ENCODE measurements at places on chromosomes 6 and 20. TPM values are rescaled to one million over a fixed set of nuclear protein-coding genes. Genes with fewer than 3 reads are reported as not detected.

- no peak within 1 kb of the TSS for H3K4me3 ChIP-seq
- peaks cover 2% of the 10 kb centered on the region for H3K4me1 ChIP-seq
- H3K27ac ChIP-seq, result no peak within 1 kb of the TSS
- DNase-seq, result no peak
- no peaks in the 10 kb centered on the region for H3K27me3 ChIP-seq
- H3K36me3 ChIP-seq, result no peaks in the 10 kb centered on the region
Observed at GRCh38 chr6:42142118-42142835, at the start of gene C6orf132. TSS of gene C6orf132 (minus strand) at chr6:42142620. CDS start at chr6:42142444, 176 bp downstream.

GRCh38 chr6:149477544-149477943 lies 7.3 kb downstream of the ZC3H12D start:
- H3K4me1 ChIP-seq, result no peaks in the 10 kb centered on the region
- H3K36me3 ChIP-seq, result no peaks in the 10 kb centered on the region
- no peaks in the 10 kb centered on the region for H3K27me3 ChIP-seq
- DNase-seq, result no peak
- H3K27ac ChIP-seq, result no peak overlapping the region
- no peak overlapping the region for H3K4me3 ChIP-seq

DNA sequence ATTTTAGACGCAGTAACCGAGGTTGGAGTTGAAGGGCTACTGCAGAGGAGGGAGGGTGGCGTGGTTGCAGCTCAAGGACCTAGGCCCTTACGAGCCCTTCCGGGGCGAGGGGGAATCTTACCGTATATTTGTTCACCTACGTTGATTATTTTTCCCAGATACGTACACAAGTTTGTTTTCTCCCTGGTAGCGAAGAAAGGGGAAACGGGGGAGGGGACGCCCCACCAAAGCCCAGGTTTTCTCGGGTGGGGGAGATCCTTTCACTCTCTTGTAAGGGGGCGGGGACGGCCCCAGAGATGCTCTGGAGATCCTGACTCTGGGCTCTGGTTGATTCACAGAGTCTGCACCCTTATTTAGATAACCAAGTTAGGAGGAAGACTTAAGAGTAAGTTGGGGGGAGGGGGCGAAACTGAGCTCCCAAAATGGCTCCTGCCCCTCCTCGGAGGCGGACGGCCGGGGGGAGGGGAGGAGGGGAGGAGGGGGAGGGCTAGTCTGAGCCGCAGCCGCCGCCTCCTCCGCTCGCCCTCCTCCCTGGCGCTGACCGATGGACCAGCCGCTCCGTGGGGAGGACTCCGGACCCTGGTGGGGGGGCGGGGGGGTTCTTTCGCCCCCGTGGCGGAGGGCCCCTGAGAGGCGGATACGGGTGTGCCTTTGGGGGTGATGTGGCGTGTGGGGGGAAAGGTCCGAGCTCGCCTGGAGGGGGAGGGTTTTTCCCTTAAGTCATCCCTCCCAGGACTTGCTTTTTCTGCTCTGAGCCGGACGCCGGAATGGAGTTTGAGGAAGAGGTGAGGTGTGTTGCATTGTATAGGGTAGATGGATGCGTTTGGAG lies 2.2 kb downstream of the BRD2 start:
- peak overlapping the region; percentile 81 for H3K4me3 ChIP-seq
- DNase-seq, result peak; percentile 81
- peak overlapping the region; percentile 100 for H3K27ac ChIP-seq
- H3K27me3 ChIP-seq, result no peaks in the 10 kb centered on the region

GRCh38 chr6:159097256-159097655 lies 52.5 kb upstream of the TAGAP start:
- no peak for DNase-seq
- H3K4me1 ChIP-seq, result no peaks in the 10 kb centered on the region
- no peaks in the 10 kb centered on the region for H3K27me3 ChIP-seq
- H3K36me3 ChIP-seq, result no peaks in the 10 kb centered on the region
- no peak overlapping the region for H3K4me3 ChIP-seq
- H3K27ac ChIP-seq, result no peak overlapping the region

DNA sequence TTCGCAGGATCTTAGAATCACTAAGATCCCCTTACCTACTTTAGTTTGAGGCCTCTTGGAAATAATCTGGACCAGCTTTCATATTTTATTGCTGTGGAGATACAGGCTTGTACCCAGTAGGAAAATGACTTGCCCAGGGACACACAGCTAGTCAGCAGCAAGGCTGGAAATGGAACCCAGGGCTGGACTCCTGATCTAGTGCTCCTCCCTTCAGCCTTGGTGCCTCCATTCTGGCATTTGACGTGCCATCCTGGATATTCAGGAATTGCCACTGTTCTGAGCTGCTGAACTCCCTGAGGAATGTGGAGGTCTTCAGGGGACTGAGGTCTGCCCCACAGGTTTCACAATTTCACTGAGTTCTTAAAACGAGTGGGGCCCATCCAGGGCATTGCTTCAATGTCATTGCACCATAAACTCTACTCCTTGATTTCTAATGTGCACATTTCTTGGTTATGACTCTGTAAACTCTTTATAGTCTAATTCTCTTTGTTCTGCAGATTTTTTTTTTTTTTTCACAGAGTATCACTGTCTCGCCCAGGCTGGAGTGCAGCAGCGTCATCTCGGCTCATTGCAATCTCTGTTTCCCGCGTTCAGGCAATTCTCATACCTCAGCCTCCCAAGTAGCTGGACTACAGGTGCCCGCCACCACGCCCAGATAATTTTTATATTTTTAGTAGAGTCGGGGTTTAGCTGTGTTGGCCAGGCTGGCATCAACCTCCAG lies 26.7 kb upstream of the CDKN1A start:
- no peaks in the 10 kb centered on the region for H3K4me1 ChIP-seq
- no peak overlapping the region for H3K27ac ChIP-seq
- no peak for DNase-seq
- H3K27me3 ChIP-seq, result no peaks in the 10 kb centered on the region
- H3K36me3 ChIP-seq, result no peaks in the 10 kb centered on the region
- no peak overlapping the region for H3K4me3 ChIP-seq

DNA sequence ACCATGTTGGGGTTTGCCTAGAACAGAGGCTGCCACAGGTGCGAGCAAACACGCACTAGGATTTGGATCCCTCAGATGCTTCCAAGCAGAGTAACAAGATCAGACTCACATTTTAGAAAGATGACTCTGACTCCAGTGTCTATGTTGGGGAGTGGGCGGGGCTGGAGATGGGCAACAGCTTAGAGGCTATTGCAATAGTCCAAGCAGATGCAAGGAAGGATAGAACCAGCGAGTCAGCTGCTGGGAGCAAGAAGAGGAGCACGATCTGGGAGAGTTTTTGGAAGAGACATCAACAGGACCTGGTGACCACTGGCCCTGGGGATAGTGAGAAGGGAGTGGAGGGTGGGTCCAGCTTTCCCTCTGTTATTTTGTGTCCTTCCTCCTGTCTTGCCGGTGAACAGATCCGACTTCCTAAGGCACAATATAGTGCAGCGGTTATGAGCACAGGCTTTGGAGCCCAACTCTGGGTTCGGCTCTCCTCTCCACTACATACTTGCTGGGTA lies 52.7 kb downstream of the FGD2 start:
- H3K27me3 ChIP-seq, result no peaks in the 10 kb centered on the region
- DNase-seq, result no peak
- H3K27ac ChIP-seq, result no peak overlapping the region
- peaks cover 21% of the 10 kb centered on the region for H3K4me1 ChIP-seq
- no peak overlapping the region for H3K4me3 ChIP-seq

DNA sequence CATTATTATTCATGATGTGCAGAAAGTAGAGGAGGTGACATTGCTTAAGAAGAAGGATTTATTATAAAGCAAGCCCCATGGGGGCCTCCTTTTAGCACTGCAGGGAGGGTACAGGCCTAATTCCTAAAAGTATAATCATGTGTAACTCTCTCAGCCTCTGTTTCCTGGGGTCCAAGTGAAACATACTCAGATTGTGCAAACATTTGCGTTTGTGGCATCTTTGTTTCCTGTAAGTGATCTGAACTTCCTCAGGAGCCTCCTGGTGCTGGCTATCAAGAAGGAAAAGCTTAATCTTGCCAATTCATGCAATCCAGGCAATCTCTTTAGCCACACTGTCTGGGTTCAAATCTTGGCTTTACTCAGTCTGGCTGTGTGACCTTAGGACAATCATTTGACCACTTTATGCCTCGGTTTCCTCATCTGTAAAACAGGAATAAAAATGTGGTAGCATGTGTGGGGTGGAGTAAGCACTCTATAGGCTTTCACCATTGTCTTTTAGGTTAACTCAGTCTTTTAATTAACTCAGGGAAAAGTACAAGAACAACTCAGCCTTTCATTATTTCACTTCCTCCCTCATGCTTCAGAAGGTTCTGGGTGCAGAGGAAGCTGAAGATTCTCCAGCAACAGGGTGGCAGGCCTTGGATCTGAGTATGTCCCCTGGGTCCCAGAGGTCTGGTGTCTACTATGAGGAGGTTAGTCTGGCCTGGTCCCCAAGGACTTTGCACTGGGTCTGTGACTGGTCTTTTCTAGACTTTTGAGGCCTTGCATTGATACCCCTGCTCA lies 831 bp upstream of the SIRPB2 start:
- no peak for DNase-seq
- peak overlapping the region; percentile 45 for H3K27ac ChIP-seq
- H3K4me1 ChIP-seq, result no peaks in the 10 kb centered on the region
- H3K36me3 ChIP-seq, result no peaks in the 10 kb centered on the region
- no peaks in the 10 kb centered on the region for H3K27me3 ChIP-seq

DNA sequence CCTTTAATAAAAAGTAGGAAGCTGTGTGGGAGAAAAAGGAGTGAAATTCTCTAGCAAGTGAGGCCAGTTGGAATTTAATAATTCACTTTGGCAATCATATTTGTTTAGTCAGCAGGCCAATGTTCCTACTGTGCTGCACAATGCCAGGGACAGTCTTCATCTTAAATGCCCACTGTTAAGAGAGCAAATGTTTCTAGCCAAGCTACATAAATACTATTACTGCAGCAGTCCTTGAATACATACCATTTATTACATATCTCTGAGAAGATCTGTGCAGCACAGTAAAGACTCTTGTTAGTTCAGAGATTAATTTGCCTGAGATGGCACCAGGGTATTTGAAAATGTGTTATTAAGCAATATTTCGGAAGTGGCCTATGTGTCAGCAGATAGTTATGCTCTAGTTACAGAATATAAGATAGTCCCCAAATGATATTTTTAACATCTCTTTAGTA lies 105.4 kb downstream of the OGFRL1 start:
- H3K27ac ChIP-seq, result peak overlapping the region; percentile 27
- no peak for DNase-seq
- H3K4me1 ChIP-seq, result peaks cover 15% of the 10 kb centered on the region
- no peaks in the 10 kb centered on the region for H3K27me3 ChIP-seq

DNA sequence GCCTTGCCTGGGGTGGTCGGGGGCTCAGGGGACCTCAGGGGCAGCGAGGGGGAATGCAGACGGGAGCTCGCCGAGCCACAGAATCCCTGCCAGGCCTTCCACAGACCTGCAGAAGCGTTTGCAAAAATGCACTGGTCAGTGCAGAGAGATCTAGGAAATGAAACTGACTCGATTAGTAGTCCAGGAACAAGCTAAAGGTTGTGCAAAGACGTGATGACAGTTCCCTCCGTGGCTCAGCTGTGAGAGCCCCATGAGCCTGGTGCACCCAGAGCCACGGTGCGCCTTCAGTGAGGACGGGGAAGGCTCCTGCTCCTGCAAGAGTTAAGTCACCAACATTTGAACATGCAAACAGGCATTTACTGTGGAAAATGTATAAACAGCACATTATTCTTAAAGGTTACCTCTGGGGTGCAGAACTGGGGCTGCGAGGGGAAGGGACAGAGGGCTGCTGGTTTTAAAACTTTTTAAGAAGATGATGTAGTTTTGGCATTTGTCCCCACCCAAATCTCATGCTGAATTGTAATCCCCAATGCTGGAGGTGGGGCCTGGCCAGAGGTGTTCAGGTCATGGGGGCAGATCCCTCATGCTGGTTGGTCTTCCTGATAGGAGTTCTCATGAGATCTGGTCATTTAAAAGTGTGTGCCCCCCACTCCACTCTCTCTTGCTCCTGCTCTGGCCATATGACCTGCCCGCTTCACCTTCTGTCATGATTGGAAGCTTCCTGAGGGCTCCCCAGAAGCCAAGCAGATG lies 147.3 kb downstream of the DLL1 start:
- no peaks in the 10 kb centered on the region for H3K36me3 ChIP-seq
- no peak overlapping the region for H3K27ac ChIP-seq
- H3K27me3 ChIP-seq, result no peaks in the 10 kb centered on the region
- H3K4me3 ChIP-seq, result no peak overlapping the region
- peaks cover 15% of the 10 kb centered on the region for H3K4me1 ChIP-seq
- no peak for DNase-seq

DNA sequence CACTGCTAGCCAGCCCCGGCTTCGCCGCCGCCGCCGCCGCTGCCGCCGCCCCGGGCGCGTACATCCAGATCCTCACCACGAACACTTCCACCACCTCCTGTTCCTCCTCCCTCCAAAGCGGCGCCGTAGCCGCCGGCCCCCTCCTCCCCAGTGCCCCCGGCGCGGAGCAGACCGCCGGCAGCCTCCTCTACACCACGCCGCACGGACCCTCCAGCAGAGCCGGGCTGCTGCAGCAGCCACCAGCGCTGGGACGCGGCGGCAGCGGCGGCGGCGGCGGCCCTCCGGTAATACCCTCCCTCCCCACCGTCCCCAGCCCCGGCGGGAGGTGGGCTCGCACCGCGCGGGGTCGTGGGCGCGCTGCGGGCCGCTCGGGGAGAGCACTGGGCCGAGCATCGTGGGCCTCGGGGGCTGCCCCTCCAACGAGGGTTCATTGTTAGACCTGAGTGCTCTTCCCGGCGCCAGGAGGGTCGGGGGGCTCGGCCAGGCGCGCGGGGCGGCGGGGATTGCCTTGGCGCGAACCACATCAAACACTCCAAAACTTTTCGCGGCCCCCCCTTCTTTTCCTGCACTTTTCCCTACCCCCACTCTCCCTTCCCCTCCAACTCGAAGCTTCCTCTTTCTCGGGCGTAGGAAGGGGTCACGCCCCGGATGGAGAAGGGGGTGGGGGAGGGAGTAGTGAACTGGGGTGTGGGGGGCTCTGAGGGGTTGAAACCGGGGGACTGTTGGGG lies 827 bp downstream of the E2F3 start:
- DNase-seq, result peak; percentile 54
- no peaks in the 10 kb centered on the region for H3K27me3 ChIP-seq
- H3K4me3 ChIP-seq, result peak overlapping the region; percentile 95
- H3K4me1 ChIP-seq, result peaks cover 4% of the 10 kb centered on the region
- H3K36me3 ChIP-seq, result no peaks in the 10 kb centered on the region

DNA sequence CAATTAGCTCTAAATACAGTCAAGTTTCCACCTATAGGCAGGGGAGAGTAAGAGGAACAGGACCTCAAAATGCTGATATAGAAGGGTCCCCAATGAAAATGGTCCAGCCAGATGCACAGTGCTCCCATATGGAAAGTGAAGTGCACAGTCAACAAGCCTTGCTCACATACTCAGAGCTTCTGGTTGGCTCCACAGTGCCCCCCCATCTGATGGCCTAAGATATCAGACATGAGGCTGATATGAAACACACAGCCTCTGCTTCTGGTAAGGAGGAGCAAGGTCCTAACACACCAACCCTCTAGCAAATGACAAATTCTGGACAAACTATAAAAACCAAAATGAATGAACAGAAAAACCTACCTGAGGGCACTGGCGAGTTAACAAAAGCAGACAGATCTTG lies 111.4 kb upstream of the EMILIN3 start:
- no peak overlapping the region for H3K27ac ChIP-seq
- peaks cover 1% of the 10 kb centered on the region for H3K36me3 ChIP-seq
- no peak for DNase-seq

Gene RAD21L1
- total RNA-seq, result not detected

Gene DYNLT2
- 0.89 TPM for total RNA-seq

Gene CCN6
- not detected for total RNA-seq

Gene STX11
- total RNA-seq, result 4.9 TPM

Measured in liver (tissue), 10 donors.